ENCODE measurements at places on chromosomes 1 and 21. TPM values are rescaled to one million over a fixed set of nuclear protein-coding genes. Genes with fewer than 3 reads are reported as not detected.

The AVPR1B gene
- not detected for total RNA-seq

The ERMAP gene
- 7.8 TPM for total RNA-seq

The KMO gene
- not detected for total RNA-seq

The BTBD19 gene
- 69.9 TPM for total RNA-seq

GRCh38 chr1:221672239-221672645 lies 69.6 kb downstream of the DUSP10 start:
- peak; percentile 66 for DNase-seq

DNA sequence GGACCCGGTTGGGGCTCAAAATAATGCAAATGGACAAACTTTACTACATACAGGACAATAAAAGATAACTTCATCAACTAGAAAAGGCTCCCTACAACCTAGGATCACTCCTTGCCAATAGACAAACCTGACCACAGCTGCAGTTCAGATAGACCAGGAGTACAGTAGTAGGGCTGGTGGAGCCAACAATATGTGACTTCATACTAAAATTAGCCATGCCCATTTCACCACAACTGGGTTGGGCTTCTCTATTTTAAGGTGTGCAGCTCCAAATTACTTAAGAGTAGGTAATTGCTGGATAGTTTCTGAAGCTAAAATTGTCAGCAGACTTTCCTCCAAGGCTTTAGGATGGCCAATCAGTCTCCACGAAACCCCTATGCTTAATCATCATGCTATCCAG lies 3.9 kb downstream of the DENND1B start:
- no peak for DNase-seq

DNA sequence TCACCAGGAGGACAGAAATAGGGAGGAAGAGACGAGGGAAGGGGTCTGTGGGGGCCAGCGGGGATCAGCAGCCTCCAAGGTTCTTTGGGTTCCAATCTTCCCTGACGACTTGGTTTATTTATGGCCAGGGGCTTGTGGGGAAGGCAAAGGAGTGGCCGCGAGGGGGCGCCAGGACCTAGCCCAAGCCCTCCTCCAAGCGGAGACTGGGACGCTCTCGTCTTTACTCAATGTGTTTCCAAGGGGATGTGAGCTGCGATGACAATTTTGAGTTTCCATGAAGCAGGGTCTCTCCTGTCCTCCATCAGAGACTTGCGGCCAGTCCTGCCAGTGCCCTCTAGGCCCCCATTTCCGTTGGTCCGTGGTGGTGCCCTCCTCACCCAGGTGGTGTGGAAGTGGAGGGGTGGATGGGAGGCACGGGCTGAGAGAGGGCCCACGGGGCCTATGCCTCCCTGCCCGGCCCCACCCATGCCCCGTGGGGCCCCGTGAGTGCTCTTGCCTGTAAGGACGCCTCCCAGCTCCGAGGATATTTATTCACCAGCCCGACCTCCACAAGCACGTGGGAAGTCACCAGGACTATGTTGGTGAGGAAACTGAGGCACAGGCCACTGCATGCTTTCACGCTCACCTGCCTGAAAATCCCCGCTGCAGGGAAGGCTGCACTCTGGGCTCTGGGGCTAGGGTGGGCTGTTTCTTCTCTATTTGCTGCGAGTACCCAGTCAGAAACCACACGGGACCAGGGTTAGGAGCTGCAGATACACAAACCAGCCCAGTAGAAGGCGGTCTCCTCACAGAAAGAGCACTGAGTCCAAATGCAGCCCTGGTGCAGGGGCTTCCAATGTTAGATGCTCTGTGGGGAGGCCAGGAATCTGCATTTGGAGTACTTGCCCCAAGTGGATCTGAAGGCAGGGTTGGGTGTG lies 26.5 kb downstream of the DMRTB1 start:
- DNase-seq = peak; percentile 63

DNA sequence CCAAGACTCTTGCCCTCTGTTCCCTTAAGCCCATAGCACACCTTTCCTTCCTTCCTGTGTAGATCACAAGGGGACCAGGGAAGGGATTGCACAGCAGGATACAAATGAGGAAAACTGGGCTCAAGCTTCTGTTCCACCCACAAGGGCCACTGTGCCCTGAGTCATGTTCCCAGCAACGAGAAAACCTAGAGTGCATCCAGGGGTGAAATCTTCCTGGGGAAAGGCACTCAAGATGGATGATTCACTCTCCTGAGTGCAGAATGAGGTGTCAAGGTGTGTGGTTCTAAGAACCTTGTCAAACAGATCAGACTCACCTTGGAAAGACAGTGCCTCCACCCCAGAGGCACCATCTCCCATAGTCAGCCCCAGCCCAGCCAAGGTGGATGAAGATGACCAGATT lies 40.7 kb upstream of the EYA3 start:
- DNase-seq = no peak

DNA sequence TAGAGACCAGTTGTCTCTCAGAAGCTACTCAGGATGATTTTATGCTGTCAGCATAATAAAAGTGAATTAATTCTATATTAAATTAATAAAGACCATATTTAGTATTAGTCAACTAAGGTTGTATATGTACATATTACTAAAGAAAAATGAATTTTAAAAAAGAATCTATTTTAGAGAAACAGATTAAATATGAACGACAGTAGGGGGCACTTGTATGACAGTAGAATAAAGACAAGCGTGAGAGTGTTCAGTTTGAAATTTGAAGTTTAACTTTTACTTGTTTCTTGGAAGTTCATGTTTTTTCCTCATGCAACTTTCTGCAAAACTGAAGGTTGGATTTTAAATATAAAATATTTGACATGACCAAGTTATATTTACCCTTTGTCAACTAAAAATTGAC lies 67.9 kb upstream of the MACF1 start:
- no peak for DNase-seq

DNA sequence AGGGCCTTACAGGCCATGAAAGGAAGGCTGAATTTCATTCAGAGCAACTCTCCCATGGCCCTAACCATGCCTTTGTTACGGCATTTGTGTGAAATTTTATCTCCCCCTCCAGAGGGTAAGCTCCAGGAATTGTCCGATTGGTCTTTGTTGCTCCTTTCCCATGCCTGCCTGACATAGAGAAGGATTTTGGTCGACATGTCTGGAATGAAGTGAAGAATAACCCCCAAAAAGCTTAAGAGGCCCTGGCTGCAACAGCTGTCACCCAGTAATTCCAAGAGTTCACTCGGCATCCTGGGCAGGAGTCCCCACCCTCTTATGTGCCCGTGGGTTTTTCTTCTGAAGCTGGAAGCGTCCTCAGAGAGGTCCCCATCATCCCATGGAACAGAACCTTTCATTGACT lies 20.6 kb downstream of the CDA start:
- DNase-seq = no peak

GRCh38 chr1:70042090-70042731 lies 163.2 kb downstream of the LRRC40 start:
- DNase-seq = no peak
